ENCODE measurements at places on chromosomes 12 and 14.

- DNase-seq = peak; percentile 62
Observed at GRCh38 chr12:52741375-52742195, 35.6 kb downstream of the KRT76 start.

DNA sequence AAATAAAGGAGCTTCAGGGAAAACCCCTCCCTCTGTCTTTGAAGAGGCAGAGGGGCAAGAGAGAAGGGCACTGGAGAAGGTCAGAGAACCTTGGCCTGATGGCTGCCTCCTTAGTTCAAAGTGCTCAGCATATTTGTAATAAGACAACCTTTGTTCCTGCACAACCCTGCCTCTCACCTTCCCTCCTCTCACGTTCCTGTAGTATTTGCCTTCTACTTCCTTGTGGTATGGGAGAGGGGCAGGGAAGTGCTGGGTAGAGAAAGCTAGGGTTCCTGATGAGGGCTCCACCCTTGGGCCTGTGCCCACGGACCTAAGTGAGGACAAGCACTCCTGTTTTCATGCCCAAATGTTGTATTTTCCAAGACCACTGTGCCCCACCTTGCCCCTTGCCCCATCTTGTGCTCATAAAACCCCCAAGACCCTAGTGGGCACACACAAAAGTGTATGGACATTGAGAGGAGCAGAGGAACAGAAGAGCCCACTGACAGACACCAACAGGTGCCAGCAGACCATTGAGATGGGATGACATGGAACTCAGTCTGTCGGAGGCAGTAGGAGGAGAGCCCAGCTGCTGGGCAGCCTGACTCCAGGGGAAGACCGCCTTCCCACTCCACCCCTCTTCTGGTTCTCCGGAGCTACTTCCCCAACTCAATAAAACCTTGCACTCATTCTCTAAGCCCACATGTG is 261.5 kb upstream of the CCDC196 start:
- no peak for DNase-seq

DNA sequence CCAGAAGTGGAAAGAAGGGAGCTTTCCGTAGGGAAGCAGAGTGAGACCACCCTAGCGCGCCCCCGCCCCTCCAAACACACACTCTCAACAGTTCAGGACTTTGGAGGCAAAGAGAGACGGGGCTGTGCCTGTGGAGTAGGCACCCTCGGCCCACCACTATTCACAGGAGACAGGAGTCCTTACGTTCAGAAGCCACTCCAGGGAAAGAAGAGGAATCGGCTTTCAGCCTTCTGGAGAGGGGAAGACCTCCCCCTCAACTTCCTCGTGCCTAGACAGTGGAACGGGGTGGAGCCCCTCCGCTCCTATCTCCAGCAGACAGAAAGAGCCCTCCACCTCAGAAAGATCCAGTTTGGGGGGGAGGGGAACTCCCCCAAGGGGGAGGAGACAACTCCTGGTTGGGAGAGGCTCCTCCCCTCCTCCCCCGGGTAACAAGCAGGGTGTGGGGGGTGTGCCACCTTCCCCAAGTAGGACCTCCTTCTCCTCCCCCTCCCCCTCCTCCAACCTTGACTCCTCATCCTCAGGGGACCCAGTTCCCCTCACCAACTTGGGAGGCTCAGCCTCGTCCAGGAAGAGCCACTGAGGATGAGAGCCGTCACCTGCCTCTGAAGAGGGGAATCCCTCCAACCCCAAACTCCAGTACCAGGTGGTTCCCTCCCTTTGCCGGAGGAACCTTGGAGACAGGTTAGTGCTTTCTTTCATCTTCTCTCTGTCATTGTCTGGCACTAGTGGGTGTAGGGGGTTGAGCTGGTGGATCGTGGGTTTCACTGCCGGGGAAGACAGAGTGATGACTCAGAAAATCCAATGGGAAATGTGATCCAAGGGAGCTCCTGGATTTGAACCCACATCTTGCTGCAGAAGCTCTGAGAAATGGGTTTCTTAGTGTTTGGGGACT is 883 bp downstream of the FOXJ2 start:
- DNase-seq = peak; percentile 54

DNA sequence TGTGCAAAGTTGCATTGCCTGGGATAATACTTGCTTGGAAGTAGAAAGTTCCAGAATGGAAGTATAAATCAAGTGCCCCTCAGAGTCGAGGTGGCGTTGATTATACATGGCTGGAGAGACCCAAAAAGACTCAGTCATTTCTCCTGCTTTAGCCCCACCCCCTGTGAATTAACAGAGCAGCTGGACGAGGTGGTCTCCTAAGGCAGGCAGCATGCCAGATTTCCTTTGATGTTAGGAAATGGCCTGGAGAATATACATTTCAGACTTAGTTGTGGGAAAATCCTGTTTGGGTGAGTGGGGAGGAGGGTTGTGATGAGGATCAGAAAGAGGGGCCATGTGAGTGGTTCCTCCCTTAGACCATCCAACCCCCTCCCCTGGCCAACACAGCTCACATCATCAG is 406.1 kb upstream of the TMPO start:
- no peak for DNase-seq

DNA sequence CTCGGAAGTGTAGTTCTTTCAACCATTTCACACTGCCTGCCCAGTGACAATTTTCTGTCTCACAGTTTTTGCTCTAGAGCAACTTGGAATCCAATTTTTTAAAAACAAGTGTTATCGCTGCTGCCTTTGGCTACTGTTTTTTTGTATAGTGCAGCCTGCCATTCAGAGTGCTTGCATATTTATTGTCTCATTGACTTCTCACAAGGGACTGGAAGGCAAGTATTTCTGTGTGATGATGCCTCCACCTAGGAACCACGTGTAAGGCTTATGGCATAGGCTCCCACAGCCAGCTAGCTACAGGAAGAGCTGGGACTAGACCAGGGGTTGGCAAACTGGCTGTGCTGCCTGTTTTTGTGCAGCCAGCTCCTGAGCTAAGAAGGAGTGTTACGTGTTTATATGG is 903 bp downstream of the PARPBP start:
- peak; percentile 32 for DNase-seq

DNA sequence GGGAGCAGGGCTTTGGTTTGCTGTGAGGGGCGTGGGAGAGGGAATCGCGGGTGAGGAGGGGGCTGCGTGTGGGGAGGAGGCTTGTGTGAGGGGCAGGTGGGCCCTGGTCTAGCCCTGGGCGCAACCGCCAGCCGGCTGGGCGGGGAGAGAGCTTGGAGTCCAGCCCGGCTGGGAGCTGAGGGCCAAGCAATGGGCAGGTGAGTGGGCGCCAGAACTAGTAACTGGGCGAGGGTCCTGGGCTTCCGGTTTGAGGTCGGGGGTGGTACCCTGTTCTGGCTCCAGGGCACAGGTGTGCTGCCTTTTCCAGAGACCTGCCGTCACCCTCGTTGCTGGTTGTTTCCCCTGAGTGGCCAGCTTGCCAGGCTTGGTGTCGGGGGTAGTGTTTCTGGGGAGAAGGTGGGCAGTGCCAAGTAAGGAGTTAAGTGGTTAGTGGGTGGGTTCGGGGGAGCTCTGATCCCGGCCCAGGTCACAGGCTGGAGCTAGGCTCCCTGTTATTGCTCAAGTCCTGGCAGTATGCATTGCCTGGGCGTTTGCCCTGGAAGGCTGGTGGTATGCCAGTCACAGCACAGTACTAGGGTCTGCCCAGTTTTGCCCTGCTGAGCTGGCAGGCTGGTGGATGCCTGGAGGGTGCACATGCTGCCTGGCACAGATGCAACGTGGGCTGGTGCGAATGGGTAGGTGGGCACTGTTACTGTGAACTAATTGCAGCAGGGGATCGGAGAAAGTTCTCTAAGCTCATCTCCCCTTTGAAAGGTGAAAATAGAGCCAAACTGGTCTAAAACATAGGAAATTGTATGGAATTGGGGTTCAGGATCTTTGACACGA is 683 bp downstream of the CIPC start:
- peak; percentile 28 for DNase-seq

DNA sequence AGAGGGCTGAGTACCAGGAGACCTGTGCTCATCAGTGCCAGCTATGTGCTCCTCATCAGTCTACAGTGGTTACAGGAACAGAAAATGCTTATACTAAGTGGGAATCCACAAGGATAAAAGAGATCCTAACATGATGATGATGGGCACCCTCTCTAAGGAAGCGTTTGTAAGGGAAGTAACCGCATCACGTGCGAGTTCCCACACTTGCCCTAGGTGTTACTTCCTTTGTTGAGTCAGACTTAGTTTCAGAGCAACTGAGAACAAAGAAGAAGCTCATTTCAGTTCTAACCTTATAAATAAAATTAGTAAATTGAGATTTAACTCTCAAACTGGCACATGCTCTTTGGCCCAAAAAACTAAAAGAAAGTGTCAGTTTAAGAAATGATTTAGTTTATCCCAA is 956.4 kb upstream of the TMEM132C start:
- no peak for DNase-seq

GRCh38 chr12:59067083-59067482 is 146.8 kb upstream of the LRIG3 start:
- peak; percentile 61 for DNase-seq

GRCh38 chr12:109115758-109116610 is at the start of gene ACACB:
Gene ACACB, plus strand, starts transcription at chr12:109116587. Its CDS starts 22,819 bp downstream, at chr12:109139406.
- DNase-seq = no peak

GRCh38 chr12:25743679-25744215 is 190.7 kb upstream of the LMNTD1 start:
- no peak for DNase-seq

GRCh38 chr14:75283162-75283832 is 4.7 kb downstream of the FOS start:
- DNase-seq = no peak

DNA sequence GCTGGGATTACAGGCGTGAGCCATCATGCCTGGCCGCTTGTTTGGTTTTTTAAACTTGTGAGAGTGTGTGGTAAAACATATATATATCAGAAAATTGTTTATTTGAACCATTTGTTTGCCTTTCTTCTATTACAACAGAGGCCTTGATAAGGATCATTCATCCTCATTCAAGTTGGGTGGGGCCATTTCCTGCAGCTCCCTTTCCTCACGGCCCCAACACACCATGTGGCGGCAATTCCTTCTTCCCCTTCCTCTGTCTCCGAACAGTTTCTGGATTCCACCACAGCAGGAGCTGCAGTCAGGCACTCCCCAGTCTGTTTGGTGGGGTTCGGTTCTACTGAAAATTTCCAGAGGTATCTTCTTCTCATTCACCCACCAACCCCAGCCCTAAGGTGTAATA is 42.0 kb upstream of the RASSF3 start:
- DNase-seq = no peak

GRCh38 chr12:14961466-14962152 is at the start of gene ARHGDIB:
Gene ARHGDIB, minus strand, starts transcription at chr12:14961601. Its CDS starts 10,889 bp downstream, at chr12:14950712.
- peak; percentile 77 for DNase-seq

GRCh38 chr14:74886001-74886400 is 4.3 kb downstream of the DLST start:
- peak; percentile 46 for DNase-seq

GRCh38 chr14:22393796-22394195 is 195.2 kb downstream of the DAD1 start:
- DNase-seq = no peak

DNA sequence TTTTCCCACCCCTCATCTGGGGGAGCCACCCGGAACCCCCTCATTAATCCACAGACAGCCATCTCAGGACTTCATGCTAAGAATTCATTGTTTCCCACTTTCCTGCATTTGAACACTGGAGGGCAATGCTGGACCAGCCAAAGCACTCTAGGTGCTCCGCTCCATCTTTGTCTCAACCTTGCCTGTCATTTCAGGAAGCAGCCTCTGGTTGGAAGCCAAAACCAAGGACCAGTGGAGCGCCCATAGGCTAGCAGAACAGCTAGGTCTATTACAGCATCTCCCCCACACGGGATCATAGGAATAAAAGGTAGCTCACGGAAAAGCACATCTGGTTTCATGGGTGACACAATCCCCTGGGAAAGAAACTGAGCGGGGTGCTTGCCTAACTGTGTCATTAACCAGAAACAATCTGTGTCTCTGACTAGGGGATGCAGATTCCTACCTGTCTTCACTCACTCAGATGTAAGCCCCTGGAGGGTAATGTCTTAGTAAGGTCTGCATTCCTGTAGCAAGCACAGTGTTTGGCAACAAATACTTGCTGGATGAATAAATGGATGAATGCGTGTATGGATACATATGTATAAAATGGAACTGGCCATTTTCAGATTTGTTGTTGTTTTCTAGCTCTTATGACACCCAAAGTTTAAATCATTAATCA is 197.0 kb downstream of the DAD1 start:
- DNase-seq = peak; percentile 64

DNA sequence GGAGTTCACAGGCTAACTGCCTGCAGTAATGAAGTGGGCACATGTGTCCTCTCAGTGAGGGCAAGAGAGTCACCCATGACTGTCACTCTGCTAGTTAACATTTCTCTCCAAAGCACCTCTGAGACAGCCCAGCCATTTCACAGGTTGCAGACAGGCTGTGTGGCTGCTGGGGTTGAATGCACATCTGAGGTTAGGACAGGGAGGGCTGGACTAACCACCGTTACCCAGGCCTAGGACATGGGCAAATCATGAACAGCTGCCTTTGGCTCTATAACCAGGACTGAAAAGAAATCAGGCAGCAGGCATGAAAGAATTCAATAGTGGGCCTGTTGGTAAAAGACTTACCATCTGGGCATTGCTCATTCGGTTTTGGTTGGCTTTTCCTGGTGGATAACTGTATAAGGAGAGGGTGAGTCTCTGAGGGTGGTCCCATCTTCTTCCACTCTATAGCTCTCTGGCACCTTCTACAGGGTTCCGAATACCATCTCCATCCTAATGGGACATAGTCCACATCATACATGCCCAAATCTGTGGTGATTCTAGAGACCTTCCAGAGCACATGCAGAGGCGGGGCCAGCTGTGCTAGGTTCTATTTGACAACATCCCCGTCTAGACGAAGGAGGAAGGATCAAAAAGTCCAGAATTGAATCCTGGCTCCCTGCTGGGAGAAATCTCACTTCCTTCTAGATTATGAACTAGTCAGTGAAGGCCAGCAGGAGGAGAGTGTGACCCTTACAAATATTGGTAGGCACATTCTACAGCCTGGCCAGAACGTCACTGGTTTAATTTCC is 10.8 kb downstream of the CRACR2A start:
- DNase-seq = no peak

DNA sequence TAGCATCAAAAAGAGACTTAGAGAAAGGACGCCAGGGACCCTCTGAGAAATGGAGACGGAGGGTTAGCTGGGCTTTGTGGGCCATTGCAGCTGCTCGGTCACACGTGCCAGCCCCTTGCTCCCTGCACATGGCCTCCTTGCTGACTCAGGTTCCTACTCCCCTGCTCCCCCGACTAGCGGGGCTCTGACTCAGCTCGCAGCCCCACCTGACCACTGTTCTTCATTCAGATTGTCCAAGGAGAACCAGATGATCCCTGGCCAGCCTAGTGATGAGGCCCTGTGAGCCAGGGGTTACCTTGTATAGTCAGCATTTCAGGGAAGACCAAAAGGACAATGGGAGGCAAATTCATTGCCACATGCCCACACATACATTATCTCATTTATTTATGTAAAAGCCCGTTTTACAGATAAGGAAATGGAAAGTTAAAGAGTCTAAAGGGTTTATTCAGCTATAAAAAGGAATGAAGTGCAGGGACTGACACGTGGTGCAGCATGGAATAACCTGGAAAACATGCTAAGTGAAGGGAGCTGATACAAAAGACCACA is 103.4 kb downstream of the LGMN start:
- no peak for DNase-seq

DNA sequence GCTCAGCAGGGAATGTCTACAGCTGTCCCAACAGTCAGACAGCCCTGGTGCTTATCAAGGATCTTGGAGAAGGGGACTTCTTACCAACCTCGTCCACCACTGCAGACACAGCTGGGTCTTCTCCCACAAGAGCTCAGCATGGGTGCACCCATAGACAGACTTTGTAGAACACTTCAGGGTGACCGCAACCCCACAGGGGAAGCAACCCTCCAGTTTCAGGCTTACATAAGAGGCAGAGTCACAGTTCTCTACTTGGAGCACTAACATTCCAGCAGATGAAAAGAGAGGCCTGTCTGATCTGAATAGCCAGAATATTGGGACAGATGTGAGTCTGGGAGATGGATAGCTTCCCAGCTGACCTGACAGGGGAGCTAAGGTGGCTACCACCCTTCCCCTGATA is 3.5 kb upstream of the CLEC1A start:
- no peak for DNase-seq

Data from RWPE1 (cell line).